Stimulated activated CD8-positive, alpha-beta memory T cell treated with anti-CD3 and anti-CD28 coated beads, Interleukin-15, amount 100 ng/mL, for 24 hours (primary cell): ENCODE measurements at places on chromosomes 2 and 18.

DNA sequence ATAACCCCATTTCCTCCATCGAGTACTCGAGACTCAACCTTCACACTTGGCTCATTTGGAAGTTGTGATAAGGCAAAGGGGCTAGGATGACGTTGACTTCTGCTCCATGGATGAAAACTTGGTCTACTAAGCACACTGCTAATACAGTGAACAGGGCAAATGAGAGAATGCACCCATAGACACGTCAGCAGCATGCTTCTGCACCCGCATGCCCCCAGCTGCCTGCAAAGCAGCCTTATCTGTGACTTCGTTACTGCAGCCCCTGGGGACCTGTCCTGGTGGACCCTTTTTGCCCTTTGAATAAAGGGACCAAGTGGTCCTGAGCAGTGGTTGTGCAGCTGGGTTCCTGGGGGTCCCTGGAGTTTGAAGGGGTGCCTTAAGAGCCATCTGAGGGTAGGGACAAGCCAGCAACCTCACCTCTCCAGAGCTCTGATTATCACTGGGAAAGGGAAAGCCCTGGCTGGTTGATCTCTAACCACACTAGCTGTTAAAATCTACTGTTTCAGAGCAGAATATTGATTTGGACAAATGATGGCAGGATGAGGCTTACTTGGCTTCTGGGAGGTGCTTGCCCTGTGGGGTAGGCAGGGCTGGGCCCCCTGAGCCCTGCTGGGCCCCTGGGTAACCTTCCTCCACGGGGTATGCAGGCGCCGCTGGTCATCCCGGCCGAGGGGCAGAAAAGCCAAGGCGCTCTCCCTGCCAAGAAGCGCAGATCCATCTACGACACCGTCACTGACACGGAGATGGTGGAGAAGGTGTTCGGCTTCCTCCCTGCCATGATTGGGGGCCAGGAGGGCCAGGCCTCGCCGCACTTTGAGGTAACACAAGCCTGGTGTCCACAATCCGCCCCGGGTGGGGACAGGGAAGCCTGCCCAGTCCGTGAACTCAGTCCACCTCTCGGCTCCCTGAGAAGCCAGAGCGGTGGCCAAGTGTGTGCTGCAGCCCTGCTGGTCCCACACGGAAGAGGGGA lies 37.6 kb upstream of the GPR17 start:
- no peak for DNase-seq

- DNase-seq = no peak
Measured at GRCh38 chr2:104889291-104889959, 35.5 kb downstream of the POU3F3 start.

- peak; percentile 87 for DNase-seq
Measured at GRCh38 chr2:241443486-241444223, 64.7 kb downstream of the STK25 start.

GRCh38 chr18:75211626-75211952 lies 992 bp downstream of the TSHZ1 start:
- DNase-seq = no peak

DNA sequence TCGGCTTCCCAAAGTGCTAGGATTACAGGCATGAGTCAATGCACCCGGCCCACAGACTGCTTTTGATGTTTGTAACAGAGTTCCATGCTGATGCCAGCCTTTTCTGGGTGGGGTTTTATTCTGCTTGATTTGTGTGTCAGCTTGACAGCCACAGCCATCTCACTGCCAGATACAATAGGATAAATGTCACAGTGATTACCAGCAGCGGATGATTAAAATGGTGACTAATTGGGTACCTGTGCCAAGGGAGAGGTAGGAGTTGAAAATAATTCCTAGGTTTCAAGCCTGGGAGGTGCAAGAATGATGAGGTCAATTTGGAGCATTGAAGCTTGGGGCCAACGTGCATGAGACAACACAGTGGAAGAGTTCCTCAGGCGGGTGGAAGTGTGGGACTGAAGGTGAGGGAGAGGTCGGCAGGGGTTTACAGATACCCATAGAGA lies 39.4 kb downstream of the SH2D6 start:
- no peak for DNase-seq

DNA sequence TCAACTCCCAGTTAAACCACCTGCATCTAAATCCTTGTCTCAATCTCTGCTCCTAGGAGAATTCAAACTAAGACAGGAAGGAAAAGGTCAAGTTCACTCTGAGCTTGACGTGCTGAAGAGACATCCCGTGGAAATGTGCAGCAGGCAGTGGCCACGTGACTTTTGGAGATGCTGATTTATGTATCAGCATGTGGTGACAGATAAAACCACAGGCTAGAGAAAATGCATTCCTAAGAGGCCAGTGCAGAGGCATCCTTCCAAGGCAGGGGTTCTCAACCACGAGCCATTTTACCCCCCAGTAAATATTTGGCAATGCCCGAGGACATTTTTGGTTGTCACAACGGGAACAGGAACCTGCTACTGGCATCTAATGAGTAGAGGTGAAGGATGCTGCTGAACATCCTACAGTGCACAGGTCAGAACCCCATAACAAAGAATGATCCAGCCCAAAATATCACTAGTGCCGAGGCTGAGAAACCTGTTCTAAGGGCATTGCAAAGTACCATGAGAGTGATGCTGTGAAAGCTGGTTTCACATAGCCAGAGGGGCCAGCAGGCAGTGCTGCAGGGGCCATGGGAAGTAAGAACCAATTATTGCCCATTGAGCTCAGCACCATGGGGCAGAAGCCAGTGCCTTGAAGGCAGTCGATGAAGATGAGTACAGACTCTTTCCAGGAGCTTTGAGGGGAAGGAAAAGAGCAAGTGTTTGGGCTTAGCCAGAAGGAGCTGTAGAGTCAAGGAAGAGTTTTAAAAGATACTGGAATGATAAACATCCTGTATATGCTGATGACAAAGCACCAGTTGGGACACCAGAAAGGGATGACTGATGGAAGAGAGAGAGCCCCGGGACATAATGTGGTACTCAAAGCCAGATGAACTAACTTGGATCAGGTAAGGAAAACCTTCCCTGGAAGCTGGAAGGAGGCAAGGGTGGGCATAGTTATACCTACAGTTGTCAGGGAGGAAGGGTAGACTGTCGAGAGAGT lies 174.6 kb downstream of the HAUS1 start:
- no peak for DNase-seq

- no peak for DNase-seq
Measured at GRCh38 chr2:134295441-134295840, 41.6 kb downstream of the MGAT5 start.

DNA sequence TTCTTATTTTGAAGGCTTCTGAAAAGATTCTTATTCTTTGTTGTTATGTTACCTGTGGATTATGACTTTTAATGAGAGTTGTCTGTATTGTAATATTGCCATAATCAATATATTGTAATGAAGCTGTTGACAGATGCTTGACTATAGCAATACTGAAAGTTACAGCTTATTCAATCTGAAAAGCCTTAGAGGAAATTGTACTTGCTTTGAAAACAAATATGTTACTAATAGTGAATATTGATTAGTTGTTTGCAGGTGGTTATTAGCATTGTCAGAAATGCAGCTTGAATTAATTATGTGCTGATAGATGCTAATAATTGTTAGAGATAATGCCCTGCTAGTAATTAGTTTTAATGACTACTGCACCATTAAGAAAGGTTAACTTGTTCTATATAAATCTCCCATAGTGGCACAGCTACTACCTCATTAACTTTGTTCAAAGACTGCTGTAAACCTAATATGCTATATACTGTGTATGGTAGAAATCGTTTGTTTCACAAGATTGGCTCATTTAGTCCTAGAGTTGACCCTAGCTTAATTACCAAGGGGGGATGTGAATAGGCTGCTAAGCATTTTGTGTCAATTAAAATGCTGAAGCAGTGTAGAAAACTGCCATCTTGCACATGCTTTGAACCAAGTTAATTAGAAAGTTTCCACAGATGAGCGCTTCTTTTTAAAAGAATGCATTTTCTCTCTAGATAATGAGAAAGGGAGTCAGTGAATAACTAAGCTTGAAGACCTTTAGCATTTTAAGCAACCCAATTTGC lies 30.5 kb downstream of the SLC39A10 start:
- DNase-seq = no peak

- DNase-seq = no peak
Measured at GRCh38 chr18:47397671-47398319, 146.3 kb upstream of the SKOR2 start.

DNA sequence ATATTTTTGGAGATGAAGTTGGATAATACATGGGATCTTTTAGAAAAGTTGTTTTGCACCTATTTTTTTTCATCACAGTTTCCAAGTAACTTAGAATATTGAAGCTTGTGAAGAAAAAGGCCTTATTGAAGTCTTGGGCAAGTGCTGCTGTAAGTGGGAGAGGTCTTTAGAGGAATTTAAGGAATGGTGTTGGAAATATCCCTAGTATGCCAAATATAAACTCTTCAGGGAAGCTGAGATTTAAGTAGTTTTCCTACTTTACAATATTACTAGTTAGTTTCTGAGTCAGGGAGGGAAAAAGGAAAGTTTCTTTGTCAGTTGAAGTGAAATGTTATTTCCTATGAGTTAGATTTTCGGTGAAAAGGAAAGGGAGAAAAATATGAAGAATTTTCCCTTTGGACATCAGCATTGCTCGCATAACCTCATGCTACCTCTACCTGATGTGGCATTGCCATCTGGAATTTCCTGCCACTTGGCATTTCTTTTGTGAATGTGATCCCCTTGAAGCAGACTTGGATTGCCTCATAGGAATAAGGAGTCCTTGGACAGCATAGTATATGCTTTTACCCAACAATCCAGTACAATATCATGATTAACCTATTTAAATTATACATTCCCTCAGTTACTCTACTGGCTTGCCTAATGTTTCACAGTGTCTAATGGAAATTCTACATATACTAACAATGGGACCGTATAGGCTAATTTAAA lies 12.1 kb downstream of the PLEKHH2 start:
- DNase-seq = no peak

GRCh38 chr18:59660786-59661743 lies 36.2 kb downstream of the CCBE1 start:
- no peak for DNase-seq

- DNase-seq = no peak
Measured at GRCh38 chr18:7637269-7637668, 70.2 kb downstream of the PTPRM start.

DNA sequence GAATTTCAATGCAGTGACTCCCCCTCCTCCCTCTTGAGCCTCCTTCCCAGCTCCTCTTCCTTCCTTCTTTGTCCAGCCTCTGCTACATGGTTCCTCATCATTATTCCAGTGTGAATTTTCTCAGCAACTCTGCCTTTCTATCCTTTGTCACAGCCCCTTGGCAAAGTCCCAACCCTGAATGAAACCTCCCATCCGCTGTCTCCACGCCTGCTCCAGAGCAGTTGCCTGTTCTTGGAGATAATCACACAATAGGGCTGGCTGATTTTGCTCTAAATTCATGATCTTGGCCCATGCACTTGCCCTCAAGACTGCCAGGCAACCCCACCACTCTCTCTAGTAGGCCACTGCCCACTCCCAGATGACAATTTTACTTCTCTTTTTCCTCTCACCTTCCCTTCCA lies 61.4 kb downstream of the BCL2L11 start:
- no peak for DNase-seq

- no peak for DNase-seq
Measured at GRCh38 chr2:189548666-189549448, 31.7 kb downstream of the SLC40A1 start.

DNA sequence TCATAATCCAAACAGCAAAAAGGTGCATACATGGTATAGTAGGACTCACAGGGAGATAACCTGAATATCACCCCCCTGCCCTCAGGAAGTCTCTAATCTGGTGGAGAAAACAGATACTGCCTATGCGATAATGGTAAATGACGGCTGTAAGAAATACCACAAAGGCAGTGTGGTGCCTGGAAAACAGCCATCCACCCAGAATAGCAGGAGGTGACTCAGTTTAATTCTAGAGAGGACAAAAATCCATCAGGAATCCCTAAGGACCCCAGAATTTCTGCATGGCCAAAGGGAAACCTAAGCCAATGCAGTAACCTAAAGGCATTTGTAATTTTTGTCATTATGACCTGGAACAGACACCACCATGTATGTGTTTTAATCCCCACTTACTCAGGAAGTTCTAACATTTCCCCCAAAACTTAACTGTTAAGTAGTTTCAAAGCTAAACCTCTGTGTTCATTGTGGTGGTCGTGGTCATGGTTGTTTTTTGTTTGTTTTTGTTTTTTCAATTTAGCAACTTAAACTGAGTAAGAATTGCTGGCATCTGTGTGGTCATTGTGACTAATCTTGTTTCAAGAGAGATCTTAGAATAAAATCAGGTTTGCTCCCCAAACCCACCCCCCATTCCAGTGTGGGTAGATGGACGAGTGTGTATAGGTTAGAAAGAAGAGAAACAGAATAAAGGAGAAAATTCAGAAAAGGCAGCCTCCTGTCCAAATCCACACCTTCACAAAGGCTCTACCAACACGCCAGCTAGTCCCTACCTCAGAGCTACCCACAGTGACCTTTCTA lies 121.5 kb upstream of the CDCA7 start:
- DNase-seq = no peak

- no peak for DNase-seq
Measured at GRCh38 chr2:99032786-99033185, 96.8 kb upstream of the CRACDL start.

DNA sequence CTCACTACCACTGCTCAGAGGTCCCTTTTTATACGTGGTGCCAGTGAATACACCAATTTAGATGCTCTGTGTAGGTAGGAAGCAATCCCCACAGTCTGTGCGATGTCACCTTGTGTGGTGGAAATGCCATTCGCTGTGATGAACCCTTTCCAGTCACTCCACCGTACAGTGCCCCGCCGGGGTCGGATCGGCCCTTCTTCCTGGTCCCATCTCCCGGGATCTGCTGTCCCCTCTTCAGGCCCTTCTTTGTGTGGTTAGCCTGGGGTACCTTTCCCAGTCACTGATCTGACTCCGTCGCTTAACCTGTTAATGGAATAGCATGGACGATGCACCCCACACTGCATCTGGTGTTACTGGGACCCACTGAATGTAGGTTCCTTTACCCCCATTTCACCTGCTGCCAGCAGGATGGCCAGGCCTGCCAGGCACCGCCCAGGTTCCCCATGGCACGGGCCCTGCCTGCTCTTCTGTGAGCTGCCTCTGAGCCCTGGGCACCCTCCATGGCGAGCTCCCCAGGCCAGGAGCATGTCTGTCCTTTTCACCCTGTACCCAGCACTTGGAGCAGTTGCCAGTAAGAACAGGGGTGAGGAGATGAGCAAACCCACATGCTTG lies 18.0 kb downstream of the TWIST2 start:
- no peak for DNase-seq

DNA sequence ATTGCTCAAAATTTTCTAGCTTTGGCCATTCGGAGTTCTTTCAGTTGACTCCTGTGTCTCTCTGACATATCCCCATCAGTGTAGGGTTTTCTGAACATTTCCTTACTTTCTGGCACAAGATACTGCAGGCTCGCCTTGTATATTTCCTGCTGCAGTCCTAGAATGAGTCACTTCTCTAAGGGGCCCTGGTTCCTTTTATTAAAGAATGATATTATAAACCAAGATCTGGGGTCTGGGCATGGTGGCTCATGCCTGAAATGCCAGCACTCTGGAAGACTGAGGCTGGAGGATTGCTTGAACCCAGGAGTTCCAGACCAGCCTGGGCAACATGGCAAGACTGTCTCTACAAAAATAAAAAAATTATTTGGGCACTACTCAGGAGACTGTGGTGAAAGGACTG lies 3.0 kb upstream of the RPL37A start:
- DNase-seq = no peak
